K562 (cell line): ENCODE measurements at places on chromosomes 5 and 9.

GRCh38 chr5:40346901-40347300, 332.8 kb upstream of the PTGER4 start:
- no peak for DNase-seq

DNA sequence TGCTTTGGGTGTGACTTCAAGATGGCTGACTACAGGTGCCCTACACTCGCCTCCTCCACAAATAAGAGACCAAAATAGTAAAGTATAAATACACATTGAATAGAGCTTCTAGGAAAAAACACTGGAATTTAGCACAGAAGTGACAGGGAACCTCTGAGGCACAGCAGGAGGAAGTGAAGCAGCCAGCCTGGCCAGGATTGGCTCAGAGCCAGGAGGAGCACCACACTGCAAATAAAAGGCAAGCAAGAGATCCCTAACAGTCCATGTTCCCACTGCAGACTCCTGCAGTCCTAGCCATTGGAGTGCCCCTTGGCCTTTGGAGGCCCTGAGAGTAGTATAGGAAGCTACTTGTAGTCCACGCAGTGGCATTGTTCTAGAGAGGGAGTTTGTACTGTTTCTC, 186.7 kb upstream of the TLX3 start:
- DNase-seq = no peak

- no peak for DNase-seq
Measured at GRCh38 chr9:76032038-76032796, 141.7 kb downstream of the PCSK5 start.

DNA sequence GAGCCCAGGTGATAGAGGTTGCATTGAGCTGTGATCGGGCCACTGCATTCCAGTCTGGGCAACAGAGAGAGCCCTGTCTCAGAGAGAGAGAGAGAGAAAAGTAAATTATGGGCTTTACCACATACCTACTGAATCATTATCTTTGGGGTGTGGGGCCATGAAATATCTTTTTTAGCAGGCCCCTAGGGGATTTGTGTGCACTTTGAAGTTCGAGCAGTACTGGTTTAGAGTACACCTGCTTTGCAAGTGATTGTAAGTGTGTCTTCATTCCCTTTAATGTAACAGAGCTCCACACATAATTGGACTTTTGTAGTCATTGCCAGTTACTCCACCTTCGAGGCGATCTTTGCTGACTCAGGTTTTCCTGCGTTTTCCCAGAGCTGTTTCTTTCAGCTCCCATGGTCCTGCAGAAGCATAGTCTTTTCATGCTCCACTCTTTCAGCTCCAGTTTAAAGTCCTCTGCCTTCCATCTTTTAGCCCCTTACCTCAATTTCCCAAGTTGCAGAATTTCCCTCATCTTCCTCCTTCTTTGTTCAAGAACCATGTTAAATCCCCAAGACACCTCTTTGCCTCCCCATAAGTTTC, 24.0 kb upstream of the FRMPD1 start:
- no peak for DNase-seq

GRCh38 chr5:104080646-104081175, 518.1 kb upstream of the NUDT12 start:
- peak; percentile 16 for DNase-seq

- peak; percentile 52 for DNase-seq
Measured at GRCh38 chr9:108885643-108886348, 23.7 kb downstream of the ACTL7A start.

DNA sequence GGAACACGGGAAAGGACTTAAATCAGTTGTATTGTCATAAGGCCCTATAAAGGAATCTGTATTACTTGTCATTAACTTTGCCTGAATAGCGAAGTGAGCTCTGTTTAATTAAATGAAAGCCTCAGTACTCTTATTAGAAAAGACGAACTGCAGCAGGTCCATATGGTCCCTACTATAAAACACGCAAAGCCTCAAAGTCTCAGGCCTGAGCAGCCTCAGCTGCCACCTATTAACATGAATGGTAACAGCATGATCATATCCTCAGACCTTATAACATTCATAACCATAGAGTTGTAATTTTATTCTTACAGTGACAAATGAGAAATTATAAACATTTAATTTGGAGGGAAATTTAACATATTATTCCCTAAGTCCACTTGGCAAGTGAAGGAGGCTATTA, 1113.7 kb upstream of the WWC1 start:
- DNase-seq = no peak

DNA sequence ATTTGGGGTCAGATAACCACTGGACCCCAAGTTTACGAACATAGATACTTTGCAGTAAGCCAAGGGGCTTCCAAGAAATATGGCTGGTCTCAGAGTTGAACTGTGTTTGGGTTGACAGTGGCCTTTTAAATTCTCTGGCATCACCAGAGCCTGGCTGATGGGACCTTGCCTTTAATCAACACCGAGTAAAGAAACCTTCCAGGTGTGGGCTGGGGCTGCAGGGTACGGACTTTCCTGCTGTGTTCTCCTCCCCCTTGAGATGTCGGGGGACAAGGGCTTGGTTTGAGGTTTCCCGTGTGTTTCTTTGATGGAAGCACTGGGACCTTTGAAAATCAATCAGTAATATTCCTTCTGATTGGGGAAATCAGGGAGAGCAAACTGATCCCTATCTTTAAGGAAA, 140.1 kb downstream of the MTX3 start:
- DNase-seq = no peak

GRCh38 chr9:123933440-123934212, 3.7 kb upstream of the DENND1A start:
- peak; percentile 31 for DNase-seq

DNA sequence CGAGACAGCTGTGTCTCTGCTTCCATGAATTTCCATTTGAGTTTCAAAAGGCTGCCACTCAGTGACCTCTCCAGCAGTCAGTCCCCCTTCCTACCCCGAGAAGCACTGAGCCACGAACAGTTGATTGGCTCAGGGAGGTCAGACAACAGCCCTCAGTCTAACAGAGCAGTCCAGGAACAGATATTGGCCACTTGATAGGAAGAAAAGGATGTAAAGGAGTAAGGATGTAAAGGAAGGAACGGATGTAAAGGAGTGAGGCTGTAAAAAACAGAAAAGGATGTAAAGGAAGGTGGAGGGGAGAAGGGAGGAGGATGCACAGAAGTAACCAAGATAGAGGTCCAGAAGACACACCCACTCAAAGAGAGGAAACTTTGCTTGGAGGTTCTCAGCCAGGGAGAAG, 3.2 kb upstream of the NR4A3 start:
- peak; percentile 30 for DNase-seq

GRCh38 chr9:94139672-94140417, 55.6 kb downstream of the PTPDC1 start:
- DNase-seq = peak; percentile 62

- peak; percentile 80 for DNase-seq
Measured at GRCh38 chr5:56950626-56951125, 1.2 kb downstream of the MIER3 start.

DNA sequence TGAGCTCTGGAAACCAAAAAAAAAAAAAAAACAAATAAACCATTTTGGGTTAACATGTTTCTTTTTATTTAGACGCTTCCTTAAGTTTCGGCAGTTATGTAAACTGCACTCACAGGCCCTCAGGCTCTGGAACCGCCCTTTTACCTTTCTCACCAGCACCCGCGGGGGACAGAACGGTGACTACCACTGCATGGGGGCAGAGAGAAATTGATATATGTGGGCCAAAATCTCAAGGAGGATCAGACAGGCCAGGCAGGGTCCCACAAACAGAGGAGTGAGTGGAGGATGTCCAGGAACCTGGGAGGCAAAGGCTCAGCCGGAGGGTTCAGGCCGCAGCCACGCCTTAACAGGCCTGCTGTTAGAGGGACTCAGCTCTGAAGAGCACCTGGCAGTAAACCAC, 54.4 kb downstream of the IRX2 start:
- no peak for DNase-seq

- DNase-seq = no peak
Measured at GRCh38 chr9:95809686-95810085, 65.8 kb upstream of the ERCC6L2 start.

- DNase-seq = no peak
Measured at GRCh38 chr9:75713335-75713734, 177.1 kb upstream of the PCSK5 start.

- no peak for DNase-seq
Measured at GRCh38 chr9:4059437-4059836, 240.4 kb downstream of the GLIS3 start.

DNA sequence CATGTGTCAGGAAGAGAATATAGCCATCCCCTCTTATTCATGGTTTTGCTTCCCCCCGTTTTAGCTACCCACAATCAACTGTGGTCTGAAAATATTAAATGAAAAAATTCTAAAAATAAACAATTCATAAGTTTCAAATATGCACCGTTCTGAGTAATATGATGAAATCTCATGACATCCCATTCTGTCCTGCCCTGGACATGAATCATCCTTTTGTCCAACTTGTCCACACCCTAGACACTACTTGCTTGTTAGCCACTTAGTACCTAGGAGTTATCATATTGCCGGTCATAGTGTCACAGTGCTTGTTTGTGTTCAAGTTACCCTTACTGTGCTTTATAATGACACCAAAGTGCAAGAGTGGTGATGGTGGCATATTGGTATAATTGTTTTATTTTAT, 113.5 kb downstream of the CAAP1 start:
- no peak for DNase-seq

GRCh38 chr5:141186897-141187512, at the start of gene PCDHB9:
TSS of gene PCDHB9 (plus strand) at chr5:141187161. CDS start at chr5:141187319, 158 bp downstream.
- DNase-seq = peak; percentile 20

DNA sequence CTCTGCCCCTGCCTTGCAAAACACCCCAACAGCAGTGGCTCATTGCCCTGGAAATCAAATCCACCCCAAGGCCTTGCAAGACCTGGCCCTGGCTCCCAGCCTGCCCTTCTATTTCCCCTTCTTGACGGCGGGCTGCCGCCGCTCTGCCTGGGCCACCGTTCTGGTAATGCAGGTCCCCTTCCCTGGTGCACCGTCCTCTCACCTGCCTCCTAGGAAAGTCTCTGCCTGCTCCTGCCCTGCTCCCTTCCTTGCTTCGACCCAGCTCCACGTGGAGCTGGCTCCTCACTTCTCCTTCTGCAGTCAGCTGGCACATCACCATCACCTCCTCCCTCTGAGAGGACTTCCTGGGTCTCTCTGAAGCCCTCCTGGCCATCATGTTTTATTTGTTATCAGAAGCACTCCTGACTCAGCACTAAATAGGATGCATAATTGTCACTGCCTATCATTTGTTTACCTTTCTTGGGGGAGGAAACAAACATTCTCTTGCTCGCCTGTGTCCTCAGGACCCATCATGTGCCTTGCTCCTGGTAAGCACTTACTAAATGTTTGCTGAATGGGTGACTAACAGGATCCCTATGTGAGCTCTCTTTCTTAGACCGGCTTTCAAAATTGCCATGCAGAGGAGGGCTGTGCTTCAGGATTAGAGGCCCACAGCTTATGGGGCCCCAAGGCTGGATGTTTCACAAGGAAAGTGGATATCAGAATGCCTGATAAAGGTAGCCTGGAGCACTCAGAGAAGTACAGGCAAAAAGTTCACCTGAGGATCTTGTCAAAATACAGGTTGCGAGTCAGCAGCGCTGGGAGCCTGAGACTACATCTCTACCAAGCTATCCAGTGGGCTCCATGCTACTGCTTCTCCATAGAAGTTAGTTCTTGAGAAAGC, 19.6 kb upstream of the C5orf47 start:
- peak; percentile 45 for DNase-seq

- no peak for DNase-seq
Measured at GRCh38 chr5:59036274-59036961, 453.5 kb downstream of the RAB3C start.

GRCh38 chr5:36723912-36724311, 117.5 kb downstream of the SLC1A3 start:
- DNase-seq = no peak

DNA sequence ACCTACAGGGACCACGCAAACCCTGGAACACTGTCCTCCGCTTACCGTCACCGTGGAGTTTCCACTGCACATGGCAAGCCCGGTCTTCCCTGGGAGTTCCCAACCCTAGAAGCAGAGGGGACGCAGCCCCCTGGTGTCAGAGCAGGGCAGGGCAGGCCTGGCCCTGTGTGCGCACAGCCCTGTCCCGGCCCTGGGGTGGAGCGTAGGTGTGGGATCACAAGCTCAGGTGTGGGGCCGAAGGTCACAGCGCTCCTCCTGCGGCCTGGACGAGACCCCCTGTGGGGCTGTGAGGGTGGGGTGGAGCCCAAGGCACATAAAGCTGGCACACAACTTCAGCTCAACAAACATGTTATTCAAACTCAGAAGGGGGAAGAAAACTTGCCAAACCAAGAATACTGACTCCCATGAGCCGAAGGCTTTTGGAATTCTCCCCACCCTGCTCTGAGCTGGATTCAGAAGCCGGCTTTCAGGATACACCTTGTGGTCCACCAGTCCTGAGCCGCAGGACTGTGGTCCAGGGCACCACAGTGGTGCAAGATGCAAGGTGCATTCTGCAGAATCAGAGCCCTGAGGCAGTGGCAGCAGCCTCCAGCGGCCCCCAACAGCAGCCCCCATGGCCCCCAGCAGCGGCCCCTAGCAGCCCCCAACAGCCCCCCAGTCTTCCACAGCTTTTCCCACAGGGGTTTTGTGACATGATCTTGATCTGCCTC, 11.8 kb upstream of the EXOC3 start:
- DNase-seq = peak; percentile 73

DNA sequence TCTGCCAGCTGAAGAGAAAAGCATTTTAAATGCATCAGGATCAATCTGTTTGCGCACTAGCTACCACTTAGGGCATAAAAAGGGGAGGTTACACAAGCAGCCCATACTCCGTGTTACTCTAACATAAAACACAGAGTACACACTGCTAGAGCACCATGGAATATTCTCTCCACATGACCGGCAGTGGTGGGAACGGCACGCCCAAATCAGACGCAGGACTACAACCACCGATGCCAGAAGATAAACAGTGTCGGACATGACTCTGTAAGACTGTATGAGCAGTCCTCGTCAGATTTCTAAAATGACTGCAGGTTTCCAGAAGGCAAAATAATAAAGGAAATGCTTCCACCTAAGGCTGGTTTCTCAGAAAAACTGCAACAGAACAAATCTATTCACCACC, 40.0 kb downstream of the CDK5RAP2 start:
- no peak for DNase-seq

- DNase-seq = peak; percentile 84
Measured at GRCh38 chr9:136587145-136587943, 41.5 kb upstream of the NOTCH1 start.

- no peak for DNase-seq
Measured at GRCh38 chr9:81592887-81593266, 96.5 kb downstream of the TLE1 start.

GRCh38 chr5:126847826-126848251, 70.9 kb downstream of the LMNB1 start:
- peak; percentile 26 for DNase-seq

GRCh38 chr5:165627548-165628170, 2122.2 kb downstream of the MAT2B start:
- no peak for DNase-seq
